Renal cortical epithelial cell (primary cell): ENCODE measurements at places on chromosomes 12 and 14. TPM values are rescaled to one million over a fixed set of nuclear protein-coding genes. Genes with fewer than 3 reads are reported as not detected.

Gene ALG10B
- total RNA-seq, result 5.2 and 5.4 TPM in 2 replicates

Gene KCNMB4
- 1.0 and 1.2 TPM in 2 replicates for total RNA-seq

Gene BCAT1
- 22.6 and 27.8 TPM in 2 replicates for total RNA-seq

Gene HNF1A
- total RNA-seq, result 1.7 and 1.9 TPM in 2 replicates

DNA sequence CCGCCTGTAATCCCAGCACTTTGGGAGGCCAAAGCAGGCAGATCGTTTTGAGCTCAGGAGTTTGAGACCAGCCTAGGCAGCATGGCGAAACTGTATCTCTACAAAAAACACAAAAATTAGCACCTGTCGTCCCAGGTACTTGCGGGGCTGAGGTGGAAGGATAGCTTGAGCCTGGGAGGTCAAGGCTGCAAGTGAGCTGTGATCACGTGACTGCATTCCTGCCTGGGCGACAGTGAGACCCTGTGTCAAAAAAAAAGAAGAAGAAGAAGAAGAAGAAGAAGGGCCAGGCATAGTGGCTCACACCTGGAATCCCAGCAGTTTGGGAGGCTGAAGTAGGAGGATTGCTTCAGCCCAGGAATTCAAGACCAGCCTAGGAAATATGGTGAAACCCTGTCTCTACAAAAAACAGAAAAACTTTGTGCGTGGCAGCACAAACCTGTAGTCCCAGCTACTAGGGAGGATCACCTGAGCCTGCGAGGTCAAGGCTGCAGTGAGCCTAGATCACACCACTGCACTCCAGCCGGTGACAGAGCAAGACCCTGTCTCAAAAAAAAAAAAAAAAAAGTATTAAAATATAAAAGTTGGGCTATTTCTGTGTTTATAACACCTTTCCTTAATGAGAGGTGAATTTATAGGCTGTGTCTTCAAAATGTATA, 15.5 kb downstream of the RXYLT1 start:
- no peak for DNase-seq

DNA sequence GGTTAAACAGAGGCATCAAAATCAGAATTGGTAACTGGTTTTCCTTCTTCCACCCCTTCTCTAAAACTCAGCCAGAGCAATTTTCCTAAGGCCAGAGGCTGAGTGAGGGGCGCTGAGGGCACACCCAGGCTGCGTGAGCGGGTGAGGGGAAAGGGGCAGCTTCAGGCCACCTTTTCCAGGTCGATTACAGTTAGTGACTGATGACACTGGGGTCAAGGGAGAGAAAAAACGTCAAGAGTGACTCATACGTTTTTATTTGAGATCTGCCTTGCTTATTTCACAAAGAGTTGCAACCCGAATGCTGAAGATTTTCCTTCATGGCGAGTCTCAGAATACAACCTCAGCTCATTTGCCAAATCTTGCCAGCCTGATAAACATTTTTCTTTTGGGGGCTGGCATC, 46.7 kb upstream of the EVL start:
- DNase-seq, result peak; percentile 12

GRCh38 chr12:57724936-57725740, 13.4 kb downstream of the AGAP2 start:
- DNase-seq, result no peak

DNA sequence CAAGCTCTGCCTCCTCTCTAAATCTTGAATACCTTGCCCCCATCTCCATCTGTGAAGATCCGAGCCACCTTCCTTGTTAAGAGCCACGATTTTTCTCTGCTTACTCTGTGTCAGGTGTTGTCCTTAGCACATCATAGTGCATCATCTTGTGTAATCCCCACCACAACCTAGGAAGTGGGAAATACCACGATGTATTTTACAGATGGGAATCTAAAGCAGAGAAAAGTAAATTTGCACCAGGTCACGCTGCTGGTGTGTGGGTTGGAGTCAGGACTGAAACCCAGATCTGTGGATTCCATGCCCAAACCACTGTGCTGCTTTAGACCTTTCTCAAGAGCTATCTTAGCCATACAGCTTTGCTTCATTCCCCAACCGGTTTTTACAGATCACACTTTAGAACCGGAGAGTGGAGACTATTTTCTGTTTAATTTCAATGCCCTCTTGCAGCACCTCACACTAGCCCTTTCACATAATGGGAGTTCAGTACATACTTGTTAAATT, 94.6 kb downstream of the PPM1A start:
- DNase-seq, result no peak

DNA sequence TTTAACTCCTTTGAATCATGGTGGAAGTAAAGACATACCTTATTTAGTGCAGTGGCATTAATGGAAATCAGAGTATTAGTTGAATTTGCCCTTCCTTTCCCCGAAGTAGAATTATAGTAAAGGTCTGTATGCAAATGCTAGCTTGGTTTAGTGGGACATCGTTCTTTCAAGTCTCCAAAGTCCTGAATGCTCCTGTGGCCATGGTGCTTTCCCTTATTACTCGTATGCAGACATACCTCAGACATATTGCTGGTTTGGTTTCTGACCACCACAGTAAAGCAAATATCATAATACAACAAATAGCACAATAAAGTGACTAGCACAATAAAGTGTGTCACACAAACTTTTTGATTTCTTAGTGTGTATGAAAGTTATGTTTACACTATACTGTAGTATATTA, 52.3 kb downstream of the MNAT1 start:
- DNase-seq, result no peak

GRCh38 chr14:21267431-21267845, 1.8 kb downstream of the HNRNPC start:
- no peak for DNase-seq

- peak; percentile 29 for DNase-seq
These were observed 20.5 kb upstream of the FAM181A start for GRCh38 chr14:93906341-93907329.

DNA sequence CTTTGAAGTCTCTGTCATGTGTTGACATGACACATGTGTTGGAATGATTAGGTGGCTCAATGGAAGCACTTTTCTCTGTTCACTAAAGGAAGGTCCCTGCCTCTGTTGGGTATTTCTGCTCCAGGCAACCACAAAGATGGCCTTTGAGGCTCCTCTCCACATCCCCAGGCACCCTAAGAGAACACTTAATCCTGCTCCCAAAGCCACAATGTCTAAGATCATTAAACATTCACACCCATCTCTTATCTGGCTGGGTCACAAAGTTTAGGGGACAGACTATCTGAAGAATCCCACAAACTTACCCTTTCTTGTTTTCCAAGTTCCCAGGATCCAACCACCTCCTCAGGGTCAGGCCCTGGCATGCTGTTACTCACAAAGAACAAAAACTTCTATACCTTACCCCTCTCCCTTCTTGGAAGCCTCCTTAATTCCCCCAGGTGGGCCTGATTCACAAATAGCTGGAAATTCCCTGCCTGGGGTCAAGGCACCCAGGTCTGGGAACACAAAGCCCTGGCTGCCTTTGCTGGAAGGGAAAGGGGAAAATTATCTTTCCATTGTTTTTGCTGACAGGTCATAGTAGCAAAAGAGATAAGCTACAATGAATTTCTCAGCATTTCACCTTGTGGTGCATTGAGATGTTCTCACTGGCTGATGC, 333.7 kb downstream of the PCNX1 start:
- no peak for DNase-seq

GRCh38 chr12:94141892-94142291, 6.5 kb upstream of the PLXNC1 start:
- no peak for DNase-seq

DNA sequence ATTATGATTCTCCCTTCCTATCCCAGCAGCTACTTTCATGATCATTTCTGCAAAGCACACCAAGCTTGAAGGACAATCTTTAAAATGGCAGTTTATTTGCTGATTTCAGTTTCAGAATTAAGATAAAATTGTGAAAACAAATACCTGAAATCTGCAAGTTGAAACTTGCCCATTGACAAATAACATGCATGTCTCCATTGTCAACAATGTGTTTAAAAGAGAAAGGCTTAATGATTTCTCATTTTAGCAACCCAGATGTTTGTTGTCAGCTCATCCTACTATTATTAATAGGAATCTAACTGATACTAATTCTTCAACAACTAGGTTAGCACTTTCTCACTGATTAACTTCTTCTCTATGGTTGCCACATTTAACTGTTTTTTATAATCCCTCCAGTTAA, 474.6 kb downstream of the PRKD1 start:
- DNase-seq, result no peak

- no peak for DNase-seq
These were observed 398.5 kb downstream of the MDGA2 start for GRCh38 chr14:47276931-47277330.

- peak; percentile 28 for DNase-seq
These were observed 28.8 kb downstream of the FERMT2 start for GRCh38 chr14:52922059-52922458.

- no peak for DNase-seq
These were observed 94.3 kb downstream of the PRICKLE1 start for GRCh38 chr12:42495244-42495643.

GRCh38 chr12:39573971-39574370, 45.6 kb downstream of the ABCD2 start:
- no peak for DNase-seq

GRCh38 chr14:102644523-102644922, 52.1 kb downstream of the RCOR1 start:
- no peak for DNase-seq

DNA sequence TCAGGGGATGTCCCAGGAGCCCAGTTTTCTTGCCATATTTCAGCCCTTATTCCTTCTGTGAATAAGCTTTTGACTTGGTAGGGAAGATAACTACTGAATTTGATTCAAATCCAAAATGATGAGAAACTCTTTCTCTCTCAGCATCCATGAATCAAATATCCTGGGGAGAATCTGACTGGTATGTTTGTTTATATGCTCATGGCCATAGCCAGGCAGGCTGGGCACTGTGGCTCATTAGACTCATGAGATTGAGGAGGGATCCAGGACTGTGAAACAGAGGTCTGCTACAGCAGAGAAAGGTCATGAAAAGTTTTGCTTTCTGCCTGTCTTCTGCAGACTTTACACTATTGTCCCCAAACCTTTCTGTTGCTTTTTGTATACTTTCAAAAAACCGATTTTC, 346.4 kb upstream of the ATP2B1 start:
- DNase-seq, result no peak

- DNase-seq, result no peak
These were observed 177.6 kb downstream of the ACSS3 start for GRCh38 chr12:81255456-81255855.

GRCh38 chr12:107948391-107948945, 174.0 kb downstream of the ASCL4 start:
- DNase-seq, result no peak

DNA sequence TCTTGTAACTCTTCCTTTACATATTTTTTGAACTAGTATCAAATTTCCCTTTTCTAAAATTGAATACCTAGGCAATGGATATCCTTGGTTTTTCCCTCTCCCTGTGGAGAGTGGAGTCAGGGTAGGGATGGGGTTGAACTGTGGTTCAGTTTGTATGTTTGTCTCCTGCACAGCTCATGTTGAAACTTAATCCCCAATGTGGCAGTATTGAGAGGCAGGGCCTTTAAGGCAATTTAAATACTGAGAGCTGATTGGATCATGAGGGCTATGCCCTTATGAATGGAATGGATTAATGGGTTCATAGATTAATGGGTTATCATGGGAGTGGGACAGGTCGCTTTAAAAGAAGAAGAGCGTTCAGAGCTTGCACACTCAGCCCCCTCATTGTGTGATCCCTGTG, 127.2 kb upstream of the RGS6 start:
- DNase-seq, result no peak
